ENCODE measurements at places on chromosomes 4 and X. TPM values are rescaled to one million over a fixed set of nuclear protein-coding genes. Genes with fewer than 3 reads are reported as not detected.

MAGEH1 gene
- polyA plus RNA-seq = 97.3 TPM

CEP135 gene
- 7.8 TPM for polyA plus RNA-seq

CXorf66 gene
- not detected for polyA plus RNA-seq

PABPC5 gene
- 0.37 TPM for polyA plus RNA-seq

NMU gene
- polyA plus RNA-seq = 2.9 TPM

GPR119 gene
- polyA plus RNA-seq = not detected

WNK3 gene
- 0.30 TPM for polyA plus RNA-seq

TLL1 gene
- polyA plus RNA-seq = 0.59 TPM

MGST2 gene
- polyA plus RNA-seq = 88.2 TPM

NAA10 gene
- 94.7 TPM for polyA plus RNA-seq

IL1RAPL2 gene
- not detected for polyA plus RNA-seq
